Stimulated activated CD4-positive, alpha-beta T cell treated with anti-CD3 and anti-CD28 coated beads, Interleukin-4, amount 100 ng/mL, for 48 hours (primary cell): ENCODE measurements at places on chromosomes 16 and 17.

GRCh38 chr16:23709536-23709935, 3.5 kb downstream of the ERN2 start:
- DNase-seq, result no peak

DNA sequence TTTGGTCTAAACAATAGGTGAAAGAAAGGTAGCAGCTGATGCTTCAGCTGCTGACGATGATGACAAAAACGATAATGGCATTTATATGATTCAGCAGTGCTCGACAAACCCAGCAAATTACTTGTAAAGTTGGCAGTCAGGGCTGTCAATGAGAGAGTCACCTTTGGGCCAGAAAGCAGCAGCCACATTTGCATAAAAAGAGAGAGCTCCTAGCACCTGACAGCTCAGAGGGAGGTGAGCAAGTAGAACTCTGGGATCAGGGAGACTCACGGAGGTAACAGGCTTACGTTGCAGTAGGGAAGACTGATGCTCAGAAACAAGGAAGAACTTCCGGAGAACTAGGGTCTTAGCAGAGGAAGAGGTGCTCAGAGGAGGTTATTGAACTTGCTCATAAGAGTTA, 291.9 kb upstream of the ZFHX3 start:
- DNase-seq, result no peak

GRCh38 chr17:4739122-4740024, at the start of the genes CXCL16 and ZMYND15:
Gene CXCL16 (minus strand): TSS chr17:4739928. CDS start chr17:4739339, 589 bp downstream.
Gene ZMYND15 (plus strand): TSS chr17:4739833. CDS start chr17:4740549, 716 bp downstream.
- DNase-seq, result peak; percentile 36

DNA sequence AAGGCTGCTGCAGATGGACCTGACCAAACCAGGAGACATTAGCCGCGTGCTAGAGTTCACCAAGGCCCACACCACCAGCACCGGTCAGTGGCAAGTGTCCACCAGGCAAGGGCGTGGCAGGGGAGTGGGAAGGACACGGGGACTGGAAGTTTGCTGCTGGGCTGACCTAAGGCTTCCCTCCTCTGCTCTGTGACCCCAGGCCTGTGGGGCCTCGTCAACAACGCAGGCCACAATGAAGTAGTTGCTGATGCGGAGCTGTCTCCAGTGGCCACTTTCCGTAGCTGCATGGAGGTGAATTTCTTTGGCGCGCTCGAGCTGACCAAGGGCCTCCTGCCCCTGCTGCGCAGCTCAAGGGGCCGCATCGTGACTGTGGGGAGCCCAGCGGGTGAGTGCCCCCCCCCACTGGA, 4.8 kb downstream of the HSD11B2 start:
- no peak for DNase-seq
